ENCODE measurements at places on chromosomes 4 and X.

DNA sequence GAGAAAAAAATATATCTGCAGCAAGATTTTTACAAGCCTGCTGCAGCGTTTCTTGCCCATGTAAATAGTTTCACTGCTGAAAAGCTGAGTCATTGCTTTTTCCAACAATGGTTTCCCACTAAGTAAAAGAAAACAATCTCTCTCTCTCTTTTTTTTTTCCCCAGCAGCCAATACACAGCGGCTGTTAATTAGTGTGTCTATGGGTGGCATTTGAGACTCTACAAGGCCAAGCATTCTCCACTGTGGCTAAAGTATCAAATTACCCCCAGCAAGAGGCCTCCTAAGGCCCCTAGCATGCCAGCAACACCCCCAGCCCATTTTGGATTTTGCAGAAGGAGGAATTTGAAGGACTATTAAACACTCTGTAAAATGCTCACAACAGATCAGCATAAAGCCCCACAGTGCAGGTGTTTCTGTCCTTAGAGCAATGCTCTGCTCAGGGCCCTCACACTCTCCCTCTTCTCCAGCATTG lies 837.4 kb downstream of the TRIML1 start:
- no peaks in the 10 kb centered on the region for H3K27me3 ChIP-seq
- DNase-seq = peak; percentile 27
- no peaks in the 10 kb centered on the region for H3K4me1 ChIP-seq
- no peak overlapping the region for H3K4me3 ChIP-seq
- no peaks in the 10 kb centered on the region for H3K36me3 ChIP-seq
- no peak overlapping the region for H3K27ac ChIP-seq

DNA sequence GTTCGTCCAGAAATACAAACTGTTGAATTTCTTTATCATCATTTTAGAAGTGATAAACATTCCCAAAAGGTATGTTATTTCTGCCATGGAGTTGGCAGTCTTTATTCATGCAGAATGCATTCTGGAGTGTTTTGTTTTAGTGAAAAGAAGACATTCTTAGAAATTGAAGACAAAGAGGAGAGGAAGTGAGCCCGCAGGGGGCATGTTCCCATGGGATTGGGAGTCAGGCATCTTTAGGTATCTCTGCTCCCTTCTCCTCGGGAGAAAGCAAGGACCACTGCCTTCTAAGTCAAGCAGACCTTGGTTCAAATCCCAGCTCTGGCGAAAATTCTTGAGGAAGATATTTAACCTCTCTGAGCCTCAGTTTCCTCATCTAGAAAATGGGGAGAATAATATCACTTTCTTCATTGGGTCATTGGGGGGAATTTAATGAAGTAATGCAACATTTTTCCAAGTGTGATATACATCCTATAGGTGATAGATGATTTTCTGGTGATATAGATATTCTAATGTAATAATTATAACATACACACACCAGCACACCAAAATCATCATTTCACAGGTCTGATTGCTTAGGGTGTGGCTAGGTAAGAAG lies 26.5 kb upstream of the CHRNA9 start:
- no peak overlapping the region for H3K27ac ChIP-seq
- no peaks in the 10 kb centered on the region for H3K36me3 ChIP-seq
- H3K4me3 ChIP-seq = no peak overlapping the region
- no peaks in the 10 kb centered on the region for H3K4me1 ChIP-seq

DNA sequence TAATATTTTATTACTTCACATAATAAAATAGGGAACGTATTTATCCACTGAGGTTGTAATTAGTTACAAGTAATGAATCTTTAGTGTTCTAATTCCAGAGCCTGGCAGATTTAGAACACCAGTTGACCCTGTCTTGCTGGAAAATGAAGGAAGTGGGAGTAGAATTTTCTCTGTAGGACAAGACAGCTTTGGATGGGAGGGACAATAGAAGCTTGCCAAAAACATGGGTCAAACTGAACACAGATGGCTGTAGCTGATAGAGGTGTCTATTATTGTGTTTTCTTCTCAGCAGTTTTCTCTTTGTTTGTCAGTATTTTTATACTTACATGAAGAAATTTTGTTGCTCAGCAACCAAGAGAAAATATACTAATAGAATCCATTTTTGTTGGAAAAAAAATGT lies 20.2 kb downstream of the FAT4 start:
- H3K27me3 ChIP-seq = no peaks in the 10 kb centered on the region
- H3K27ac ChIP-seq = no peak overlapping the region
- H3K36me3 ChIP-seq = no peaks in the 10 kb centered on the region
- H3K4me3 ChIP-seq = no peak overlapping the region
- peaks cover 13% of the 10 kb centered on the region for H3K4me1 ChIP-seq

DNA sequence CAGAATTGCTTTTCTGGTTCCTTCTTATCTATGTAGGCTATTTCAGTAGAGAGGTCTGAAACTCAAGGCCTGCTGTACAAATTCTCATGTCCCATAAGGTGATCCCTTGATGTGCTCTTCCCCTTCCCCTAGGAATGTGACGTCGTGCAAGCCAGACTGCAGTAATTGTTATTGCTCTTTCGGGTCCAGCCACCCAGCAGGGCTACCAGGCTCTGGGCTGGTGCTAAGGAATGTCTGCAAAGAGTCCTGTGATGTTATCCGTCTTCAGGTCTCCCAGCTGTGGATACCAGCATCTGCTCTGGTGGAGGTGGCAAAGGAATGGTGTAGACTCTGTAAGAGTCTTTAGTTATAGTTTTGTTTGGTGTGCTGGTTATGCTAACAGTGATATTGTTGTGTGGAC lies 378.7 kb downstream of the C4orf33 start:
- no peaks in the 10 kb centered on the region for H3K27me3 ChIP-seq
- no peak overlapping the region for H3K4me3 ChIP-seq

DNA sequence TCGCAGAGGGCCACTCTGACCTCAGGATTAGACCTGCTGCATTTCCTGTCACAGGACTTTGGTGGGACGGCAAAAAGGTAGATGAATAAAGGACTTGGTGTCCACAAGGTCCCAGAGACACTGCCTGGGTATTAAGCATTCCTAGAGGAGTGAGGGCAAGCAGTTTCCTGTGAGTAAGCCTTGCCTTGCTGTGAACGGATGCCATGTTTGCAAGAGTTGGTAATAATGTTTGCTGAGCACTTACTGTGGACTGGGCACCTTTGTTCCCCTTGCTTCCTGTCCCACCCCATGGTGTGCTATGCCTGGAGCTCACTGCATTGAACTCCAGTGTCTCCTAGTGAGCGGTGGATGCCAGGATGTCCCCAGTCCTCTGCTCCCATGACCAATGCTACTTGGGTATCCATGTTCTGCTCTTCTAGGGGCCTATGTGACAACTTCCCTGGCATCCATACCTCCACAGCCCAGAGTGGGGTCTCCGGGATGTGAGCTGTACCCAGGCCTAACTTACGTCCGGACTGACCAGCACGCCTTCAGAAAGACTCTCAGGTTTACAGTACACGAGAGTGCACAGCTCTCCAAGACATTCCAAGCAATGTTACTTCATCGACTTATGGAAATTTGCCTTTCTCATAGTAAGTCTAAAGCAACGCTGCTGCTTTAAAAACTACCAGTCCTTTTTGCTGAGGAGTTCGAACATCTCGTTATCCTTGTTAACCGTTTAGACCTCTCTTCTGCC lies 95.5 kb upstream of the MSX1 start:
- peak; percentile 51 for DNase-seq
- no peak overlapping the region for H3K27ac ChIP-seq
- peaks cover 11% of the 10 kb centered on the region for H3K4me1 ChIP-seq
- peak overlapping the region; percentile 42 for H3K4me3 ChIP-seq

GRCh38 chrX:47224266-47224895 lies 5.9 kb downstream of the CDK16 start:
- H3K36me3 ChIP-seq = no peaks in the 10 kb centered on the region
- no peaks in the 10 kb centered on the region for H3K27me3 ChIP-seq
- H3K27ac ChIP-seq = no peak overlapping the region
- no peak overlapping the region for H3K4me3 ChIP-seq
- peaks cover 11% of the 10 kb centered on the region for H3K4me1 ChIP-seq

GRCh38 chrX:111387470-111388070 lies 24.4 kb downstream of the DCX start:
- no peaks in the 10 kb centered on the region for H3K36me3 ChIP-seq
- DNase-seq = no peak
- no peaks in the 10 kb centered on the region for H3K27me3 ChIP-seq
- H3K4me1 ChIP-seq = no peaks in the 10 kb centered on the region
- H3K27ac ChIP-seq = no peak overlapping the region
- H3K4me3 ChIP-seq = no peak overlapping the region

- H3K27me3 ChIP-seq = no peaks in the 10 kb centered on the region
- DNase-seq = peak; percentile 36
- H3K4me3 ChIP-seq = peak overlapping the region; percentile 95
- H3K27ac ChIP-seq = no peak overlapping the region
- peaks cover 17% of the 10 kb centered on the region for H3K4me1 ChIP-seq
These were observed 653 bp downstream of the PLA2G12A start for GRCh38 chr4:109729117-109729717.

DNA sequence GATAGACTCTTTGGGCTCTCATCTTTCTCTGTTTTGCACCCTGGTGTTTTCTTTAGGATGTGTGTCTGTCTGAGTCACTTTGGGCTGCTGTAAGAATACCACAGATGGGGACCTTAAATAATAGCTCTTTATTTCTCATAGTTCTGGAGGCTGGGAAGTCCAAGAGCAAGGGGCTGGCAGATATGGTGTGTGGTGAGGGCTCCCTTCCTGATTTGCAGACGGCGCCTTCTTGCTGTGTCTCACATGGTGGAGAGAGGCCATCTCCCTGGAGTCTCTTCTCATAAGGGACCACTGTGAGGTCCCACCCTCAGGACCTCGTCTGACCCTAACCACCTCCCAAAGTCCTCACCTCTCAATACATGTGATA lies 93.7 kb upstream of the ADRA2C start:
- no peak overlapping the region for H3K4me3 ChIP-seq
- H3K27me3 ChIP-seq = peaks cover 8% of the 10 kb centered on the region
- H3K36me3 ChIP-seq = no peaks in the 10 kb centered on the region
- no peak overlapping the region for H3K27ac ChIP-seq

GRCh38 chr4:94961420-94961819 lies 203.7 kb downstream of the BMPR1B start:
- DNase-seq = peak; percentile 34
- H3K36me3 ChIP-seq = no peaks in the 10 kb centered on the region
- no peak overlapping the region for H3K4me3 ChIP-seq
- H3K4me1 ChIP-seq = no peaks in the 10 kb centered on the region
- H3K27ac ChIP-seq = no peak overlapping the region
- no peaks in the 10 kb centered on the region for H3K27me3 ChIP-seq

DNA sequence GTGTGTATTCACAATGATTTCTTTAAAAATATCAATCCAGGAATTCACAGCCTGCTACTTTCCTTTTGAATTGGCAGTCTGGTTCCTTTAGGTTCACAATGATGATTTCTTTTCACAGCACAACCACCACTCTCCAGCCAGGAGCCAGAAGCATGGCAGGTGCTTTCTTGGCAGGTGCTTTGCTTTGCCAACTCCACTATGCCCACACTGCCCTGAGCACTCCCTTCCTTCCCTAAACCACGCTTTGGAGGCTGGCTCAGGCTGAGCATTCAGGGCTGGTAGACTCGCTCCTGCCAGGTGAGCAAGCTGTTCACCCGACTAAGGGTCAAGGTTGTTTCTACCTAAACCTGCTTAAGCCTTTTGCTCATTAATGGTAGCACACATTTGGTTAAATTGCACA lies 184.5 kb downstream of the SH3KBP1 start:
- H3K27ac ChIP-seq = no peak overlapping the region
- H3K27me3 ChIP-seq = no peaks in the 10 kb centered on the region
- peaks cover 23% of the 10 kb centered on the region for H3K4me1 ChIP-seq
- H3K4me3 ChIP-seq = no peak overlapping the region
- no peak for DNase-seq

DNA sequence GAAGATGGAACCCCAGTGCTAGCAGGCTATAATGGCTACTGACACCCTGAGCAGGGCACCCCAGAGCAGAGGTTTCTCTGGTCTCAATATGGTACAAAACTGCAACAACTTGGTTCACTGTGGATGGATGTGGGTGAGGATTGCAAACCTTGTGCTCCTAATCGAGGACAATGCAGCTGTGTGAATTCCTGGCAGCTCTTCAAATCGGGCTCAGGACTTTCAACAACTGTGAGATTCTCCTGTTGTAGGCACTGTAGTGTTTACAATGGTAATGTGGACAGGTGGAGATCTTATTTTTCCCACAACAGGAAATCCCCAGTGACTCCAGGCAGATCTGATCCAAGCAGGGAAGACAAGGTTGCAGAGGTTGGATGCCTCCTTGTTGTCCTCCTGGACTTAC lies 101.5 kb downstream of the RCHY1 start:
- no peak overlapping the region for H3K4me3 ChIP-seq
- no peak overlapping the region for H3K27ac ChIP-seq
- no peaks in the 10 kb centered on the region for H3K27me3 ChIP-seq

DNA sequence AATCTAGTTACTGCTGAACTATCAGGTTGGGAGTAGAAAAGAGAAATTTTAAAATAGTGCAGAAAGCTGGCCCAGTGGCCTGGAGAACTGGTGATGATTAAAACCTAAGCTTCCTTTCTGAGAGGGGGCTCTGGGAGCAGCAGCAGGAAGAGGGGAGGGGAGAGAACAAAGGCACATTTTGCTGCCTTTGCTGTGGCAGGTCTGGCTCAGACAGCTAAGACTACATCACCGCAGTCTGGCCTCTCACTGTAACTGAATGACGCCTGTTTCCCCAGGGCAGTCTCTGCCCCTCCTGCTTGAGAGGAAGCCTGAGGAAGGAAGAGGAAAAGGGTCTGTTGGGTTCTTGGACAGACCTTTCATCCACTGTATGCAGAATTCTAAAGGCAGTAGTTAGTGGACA lies 148.5 kb downstream of the FRAS1 start:
- H3K36me3 ChIP-seq = no peaks in the 10 kb centered on the region
- H3K4me1 ChIP-seq = no peaks in the 10 kb centered on the region
- no peaks in the 10 kb centered on the region for H3K27me3 ChIP-seq
- no peak overlapping the region for H3K27ac ChIP-seq
- no peak overlapping the region for H3K4me3 ChIP-seq

GRCh38 chr4:113162089-113162488 lies 112.6 kb downstream of the ANK2 start:
- peak; percentile 49 for DNase-seq
- H3K27ac ChIP-seq = no peak overlapping the region
- H3K4me1 ChIP-seq = peaks cover 22% of the 10 kb centered on the region
- no peaks in the 10 kb centered on the region for H3K36me3 ChIP-seq
- H3K4me3 ChIP-seq = no peak overlapping the region
